ENCODE measurements at places on chromosomes 16 and 17.

DNA sequence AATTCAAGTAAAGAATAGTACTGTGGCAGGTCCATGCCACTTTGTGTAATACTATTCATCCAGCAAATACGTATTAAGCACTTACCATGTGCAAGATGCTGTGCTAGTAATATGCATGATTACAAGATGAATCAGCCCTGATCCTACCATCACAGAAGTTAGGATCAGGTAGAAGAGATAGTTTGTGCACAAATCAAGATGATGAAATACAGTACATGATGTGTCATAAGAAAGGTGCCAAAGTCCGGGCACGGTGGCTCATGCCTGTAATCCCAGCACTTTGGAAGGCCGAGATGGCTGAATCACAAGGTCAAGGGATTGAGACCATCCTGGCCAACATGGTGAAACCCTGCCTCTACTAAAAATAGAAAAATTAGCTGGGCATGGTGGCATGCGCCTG is 10.9 kb downstream of the COG4 start:
- no peak for DNase-seq

GRCh38 chr17:77815127-77815905 is 143.2 kb upstream of the TNRC6C start:
- no peak for DNase-seq

- DNase-seq = no peak
Observed at GRCh38 chr17:7894866-7895265, 6.3 kb downstream of the CHD3 start.

- no peak for DNase-seq
Observed at GRCh38 chr17:76246080-76247066, 6.1 kb upstream of the RNF157 start.

DNA sequence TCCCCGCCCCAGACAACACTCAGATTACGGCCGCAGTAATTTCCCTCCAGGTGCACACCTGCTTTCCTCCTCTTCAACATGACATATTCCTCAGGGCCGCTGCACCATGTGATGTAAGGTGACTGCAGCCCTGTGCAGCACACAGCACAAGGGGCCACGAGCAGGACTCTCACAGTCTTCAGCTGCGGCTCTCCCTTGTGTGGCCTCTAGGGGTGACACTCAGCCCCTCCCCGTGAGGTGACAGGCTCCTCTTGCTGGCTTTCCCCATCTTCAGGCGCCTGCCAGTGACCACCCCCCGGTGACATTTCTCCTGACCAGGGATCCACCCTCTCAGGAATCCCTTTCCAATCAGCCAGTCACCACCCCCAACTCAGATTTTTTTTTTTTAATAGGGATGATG is 31.3 kb upstream of the ABCC3 start:
- DNase-seq = no peak

DNA sequence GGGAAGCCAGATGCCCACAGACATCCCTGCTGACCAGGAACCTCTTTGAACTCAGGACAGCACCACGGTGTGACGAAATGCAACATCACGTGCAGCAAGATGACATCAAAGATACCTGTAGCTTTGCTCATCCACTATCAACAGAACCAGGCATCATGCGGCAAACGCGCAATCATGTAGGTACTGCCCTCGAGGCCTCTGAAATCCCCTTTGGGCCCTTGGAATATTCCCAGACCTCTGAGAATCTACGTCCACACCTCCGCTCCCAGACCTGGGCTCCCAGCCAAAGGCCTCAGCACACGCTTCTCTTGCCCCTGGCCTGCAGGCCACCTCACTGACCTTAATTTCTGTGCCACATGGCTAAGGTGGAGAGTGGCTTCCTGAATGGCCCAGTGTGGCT is 7.3 kb downstream of the CX3CL1 start:
- no peak for DNase-seq

DNA sequence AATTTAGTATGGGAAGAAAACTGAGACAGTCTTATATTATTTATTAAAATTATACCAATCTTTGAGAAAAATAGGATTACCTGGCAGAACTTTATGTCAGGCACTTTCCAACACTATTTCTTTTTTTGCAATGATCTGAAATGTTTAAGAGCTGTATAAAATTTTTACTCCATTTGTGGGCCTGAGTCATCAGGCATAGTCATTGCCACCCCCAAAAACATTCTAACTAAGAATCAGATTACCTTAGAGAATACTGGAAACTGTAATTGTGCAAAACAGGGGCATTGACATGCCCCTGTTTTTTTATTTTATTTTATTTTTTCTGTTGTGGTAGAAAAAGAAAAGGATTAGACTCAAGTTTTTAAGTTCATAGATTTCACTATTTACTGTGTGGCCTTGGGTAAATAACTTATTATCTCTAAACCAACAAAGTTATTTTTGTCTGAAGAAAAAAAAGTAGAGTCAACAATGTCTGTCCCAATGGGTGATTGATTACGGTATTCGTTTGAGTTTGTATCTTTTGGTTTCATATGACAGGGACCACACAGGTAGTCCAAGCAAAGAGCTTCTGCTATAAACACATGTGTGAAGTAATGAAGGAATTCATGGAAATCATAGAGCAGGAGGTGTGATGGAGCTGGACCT is 24.6 kb downstream of the VAT1L start:
- DNase-seq = no peak

Data from SHP77 treated with DMSO at 0.1 percent for 48 hours (cell line).